ENCODE measurements at places on chromosomes 4 and X.

DNA sequence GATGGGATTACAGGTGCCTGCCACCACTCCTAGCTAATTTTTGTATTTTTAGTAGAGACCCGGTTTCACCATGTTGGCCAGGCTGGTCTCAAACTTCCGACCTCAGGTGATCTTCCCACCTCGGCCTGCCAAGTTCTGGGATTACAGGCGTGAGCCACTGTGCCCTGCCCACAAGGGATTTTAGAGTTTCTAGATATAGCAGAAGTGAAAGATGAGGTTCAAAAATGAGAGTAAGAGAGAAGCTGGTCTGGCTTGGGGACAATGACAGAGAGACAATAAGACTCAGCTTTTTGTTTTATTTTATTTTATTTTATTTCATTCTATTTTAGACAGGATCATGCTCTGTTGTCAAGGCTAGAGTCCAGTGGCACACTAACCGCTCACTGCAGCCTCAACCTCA, 30.6 kb downstream of the TRIM61 start:
- DNase-seq = no peak

DNA sequence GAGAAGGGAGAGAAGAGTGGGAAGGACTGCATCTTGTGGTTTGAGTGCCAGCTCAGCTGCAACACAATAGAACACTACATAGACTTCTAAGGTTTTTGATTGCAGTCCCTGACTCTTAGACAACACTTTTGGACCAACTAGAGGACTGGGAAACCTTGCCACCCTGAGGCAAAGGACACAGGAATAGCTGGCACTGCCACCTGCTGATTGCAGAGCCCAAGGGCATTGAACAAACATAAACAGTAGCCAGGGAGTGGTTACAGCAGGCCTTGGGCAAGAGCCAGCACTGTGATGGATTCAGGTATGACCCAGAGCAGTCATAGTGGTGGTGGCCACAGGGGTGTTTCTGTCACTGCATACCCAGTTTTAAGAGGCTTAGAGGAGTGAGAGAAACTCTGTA, 72.5 kb upstream of the CXorf51A start:
- no peak for DNase-seq

- DNase-seq = no peak
Observed at GRCh38 chr4:169245061-169245460, 25.7 kb downstream of the SH3RF1 start.

DNA sequence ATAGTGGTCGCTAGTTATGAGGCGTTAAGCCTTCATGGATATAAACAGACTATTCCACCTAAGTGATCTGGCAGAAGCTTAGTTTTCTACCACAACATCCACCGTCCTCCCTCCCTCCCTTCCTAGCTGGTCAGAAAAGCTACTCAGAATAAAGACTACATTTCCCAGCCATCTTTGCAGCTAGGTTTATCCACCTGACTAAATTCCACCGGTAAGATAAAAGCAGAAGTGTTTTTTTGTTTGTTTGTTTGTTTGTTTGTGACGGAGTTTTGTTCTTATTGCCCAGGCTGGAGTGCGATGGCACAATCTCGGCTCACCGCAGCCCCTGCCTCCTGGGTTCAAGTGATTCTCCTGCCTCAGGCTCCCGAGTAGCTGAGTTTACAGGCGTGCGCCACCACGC, 44.3 kb downstream of the HELT start:
- no peak for DNase-seq

- DNase-seq = no peak
Observed at GRCh38 chr4:146134761-146135445, 40.6 kb upstream of the LSM6 start.
